ENCODE measurements at places on chromosomes 5 and 9. TPM values are rescaled to one million over a fixed set of nuclear protein-coding genes. Genes with fewer than 3 reads are reported as not detected.

DNA sequence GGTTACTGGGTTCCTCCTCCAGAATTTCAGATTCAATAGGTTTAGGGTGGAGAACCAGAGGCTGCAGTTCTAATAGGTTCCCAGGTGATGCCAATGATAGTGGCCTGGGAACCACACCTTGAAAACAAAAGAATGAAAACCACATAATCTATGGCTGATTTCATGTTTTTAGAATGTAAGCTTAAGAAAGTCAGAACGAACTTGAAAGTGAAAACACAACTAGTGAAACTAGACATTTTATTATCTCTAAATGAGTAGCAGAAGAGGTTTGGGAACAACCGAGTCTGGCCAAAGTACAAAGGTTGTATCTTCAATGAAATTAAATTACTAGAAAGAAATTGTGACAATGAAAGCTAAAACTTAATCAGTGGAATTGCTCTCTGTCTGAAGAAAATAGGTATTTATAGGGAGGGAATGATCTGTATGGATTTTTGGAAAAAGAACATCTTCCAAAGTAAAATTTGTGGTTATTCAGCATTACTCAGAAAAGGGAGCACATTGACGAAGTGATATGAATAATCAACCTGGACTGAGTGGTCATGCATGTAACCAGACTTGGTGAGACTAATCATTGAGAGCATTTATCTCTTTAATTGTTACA, 24.9 kb upstream of the CEP120 start:
- no peak overlapping the region for H3K27ac ChIP-seq
- H3K36me3 ChIP-seq, result no peaks in the 10 kb centered on the region
- H3K4me1 ChIP-seq, result no peaks in the 10 kb centered on the region
- no peak overlapping the region for H3K4me3 ChIP-seq

Gene FAM169A
- 6.5 TPM for total RNA-seq

Gene NCS1
- total RNA-seq, result 43.8 TPM

Gene RANBP17
- total RNA-seq, result 1.8 TPM

DNA sequence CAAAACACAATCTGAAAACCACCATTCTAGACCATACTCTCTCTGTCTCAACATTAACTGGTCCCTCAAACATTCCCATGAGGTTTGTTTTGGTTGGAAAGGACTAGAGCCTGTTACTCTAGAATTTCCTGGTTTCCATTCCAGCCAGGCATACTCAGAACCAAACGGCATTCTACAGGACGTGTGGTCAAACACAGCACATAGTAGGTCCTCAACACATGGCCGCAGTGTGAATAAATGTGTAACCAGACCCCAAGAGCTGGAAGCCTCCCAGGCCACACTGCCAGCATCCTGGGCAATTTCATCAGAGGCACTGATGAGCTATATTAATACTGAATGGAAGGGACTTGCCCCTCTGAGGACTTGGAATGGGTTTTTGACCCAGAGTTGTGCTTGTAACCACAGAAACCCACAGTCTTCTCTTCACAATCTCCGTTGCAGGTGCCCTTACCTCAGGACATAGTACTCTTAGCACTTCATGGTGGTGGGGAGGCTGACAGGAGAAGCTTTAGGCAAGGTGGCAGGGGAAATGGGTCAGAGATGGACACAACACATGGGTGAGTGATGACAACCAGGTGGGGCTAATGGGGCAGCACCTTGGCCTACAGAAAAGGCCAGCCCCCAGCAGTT, 66.0 kb downstream of the ZNF366 start:
- H3K27ac ChIP-seq, result peak overlapping the region; percentile 1
- H3K27me3 ChIP-seq, result no peaks in the 10 kb centered on the region
- DNase-seq, result no peak
- no peaks in the 10 kb centered on the region for H3K4me1 ChIP-seq
- no peak overlapping the region for H3K4me3 ChIP-seq
- no peaks in the 10 kb centered on the region for H3K36me3 ChIP-seq

DNA sequence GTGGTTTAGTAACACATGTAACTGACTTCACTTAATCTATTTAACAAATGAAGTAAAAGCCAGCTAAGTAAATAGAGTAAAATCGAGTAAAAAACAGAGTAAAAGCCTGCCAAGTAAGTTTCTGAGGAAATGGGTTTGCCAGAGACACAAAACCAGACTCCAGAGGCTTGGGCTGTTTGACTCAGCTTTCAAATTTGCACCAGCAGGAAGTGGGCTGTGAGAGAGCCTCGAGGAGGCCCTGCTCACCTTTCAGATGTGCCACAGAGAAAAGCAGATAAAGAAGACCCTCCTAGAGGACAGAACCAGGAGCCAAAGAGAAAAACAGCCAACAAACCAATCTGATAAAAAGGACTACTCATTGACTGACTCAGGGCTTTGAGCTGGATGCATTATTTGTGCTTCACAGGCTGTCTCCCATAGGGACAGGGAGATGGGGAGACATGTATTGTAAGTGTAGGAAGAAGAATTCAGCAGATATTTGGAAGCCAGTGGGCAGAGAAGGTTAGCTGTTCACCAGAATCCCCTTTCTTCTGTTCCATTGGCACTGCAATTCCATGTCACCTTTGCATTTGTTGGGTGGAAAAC, 14.4 kb upstream of the AMACR start:
- no peak overlapping the region for H3K4me3 ChIP-seq
- H3K4me1 ChIP-seq, result no peaks in the 10 kb centered on the region
- DNase-seq, result no peak

DNA sequence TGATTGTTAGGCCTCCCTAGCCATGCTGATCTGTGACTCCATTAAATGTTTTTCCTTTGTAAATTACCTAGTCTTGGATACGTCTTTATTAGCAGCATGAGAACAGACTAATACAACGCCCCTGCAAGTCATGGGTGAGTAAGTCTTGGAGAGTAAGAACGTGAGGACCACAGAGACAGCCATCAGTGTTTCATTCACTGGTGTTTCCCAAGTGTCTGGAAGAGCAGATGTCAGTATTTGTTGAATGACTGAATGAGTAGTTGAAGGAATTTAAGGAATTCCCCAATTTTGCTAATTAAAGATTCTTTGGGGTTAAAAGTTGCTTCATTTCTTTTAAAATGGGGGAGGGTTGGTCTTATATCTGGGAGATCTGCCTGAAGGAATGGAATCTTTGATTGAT, 178.8 kb downstream of the TRIO start:
- no peaks in the 10 kb centered on the region for H3K36me3 ChIP-seq
- H3K27me3 ChIP-seq, result no peaks in the 10 kb centered on the region
- H3K27ac ChIP-seq, result no peak overlapping the region
- DNase-seq, result no peak
- no peak overlapping the region for H3K4me3 ChIP-seq

DNA sequence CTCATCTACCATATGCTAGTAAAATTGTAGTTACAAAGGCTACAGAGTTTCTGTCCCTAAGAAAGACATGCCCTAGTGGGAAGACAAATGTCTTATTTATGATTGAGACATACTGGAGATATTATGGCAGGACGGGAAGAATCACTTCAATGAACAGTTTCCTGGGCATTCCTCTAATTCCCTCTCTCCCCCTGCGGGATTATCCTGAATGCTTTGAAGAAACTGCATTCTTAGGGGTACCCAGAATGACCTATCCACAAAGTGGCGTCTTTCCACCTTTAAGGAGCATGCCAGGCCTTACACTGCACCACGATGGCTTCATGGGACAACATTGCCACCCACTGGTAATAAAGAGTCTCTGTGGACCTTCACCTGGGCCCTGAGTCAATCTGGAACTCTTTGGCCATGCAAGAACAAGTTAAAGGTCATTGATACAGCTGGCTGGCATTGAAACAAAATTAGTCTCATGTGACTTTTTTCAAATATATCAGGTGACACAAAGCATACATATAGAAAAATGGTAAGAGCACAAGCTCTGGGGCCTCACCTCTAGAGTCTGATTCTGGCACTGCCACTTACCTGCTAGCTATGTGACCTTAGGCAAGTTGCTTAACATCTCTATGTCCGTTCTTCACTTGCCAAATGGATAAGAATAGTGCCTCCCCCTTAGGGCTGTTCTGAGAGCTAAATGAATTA, 32.0 kb downstream of the ANKRD55 start:
- DNase-seq, result peak; percentile 42
- no peak overlapping the region for H3K4me3 ChIP-seq
- H3K27ac ChIP-seq, result no peak overlapping the region

DNA sequence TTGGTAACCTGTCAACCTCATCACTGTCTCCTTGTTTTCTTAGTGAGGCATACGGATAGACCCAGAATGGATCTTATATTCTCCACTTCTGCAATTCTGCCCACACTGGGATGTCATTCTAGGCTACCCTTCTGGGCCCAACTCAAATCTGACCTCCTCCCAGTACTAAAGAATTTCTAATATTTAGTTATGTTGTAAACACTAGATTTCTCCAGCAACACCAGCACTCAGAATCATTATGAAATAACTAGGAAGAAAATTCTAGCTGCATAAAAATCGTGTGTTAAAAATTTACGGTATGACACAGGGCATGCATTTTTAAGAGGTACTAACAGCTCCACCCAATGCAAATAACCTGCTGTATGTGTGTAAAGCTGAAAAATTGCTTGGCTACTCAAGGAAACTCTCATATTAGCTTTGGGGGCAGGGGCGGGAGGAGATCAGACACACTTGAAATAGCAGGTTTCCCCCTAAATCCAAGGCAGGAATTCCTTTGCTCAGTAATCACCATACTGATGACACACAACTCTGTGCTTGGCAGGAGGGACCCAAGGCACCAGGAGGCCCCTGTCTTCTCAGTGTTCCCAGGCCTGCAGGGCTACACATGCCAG, 27.3 kb downstream of the MACROH2A1 start:
- no peak for DNase-seq
- H3K4me3 ChIP-seq, result no peak overlapping the region
- H3K36me3 ChIP-seq, result no peaks in the 10 kb centered on the region
- H3K27me3 ChIP-seq, result no peaks in the 10 kb centered on the region
